ENCODE measurements at places on chromosomes 5 and 9. TPM values are rescaled to one million over a fixed set of nuclear protein-coding genes. Genes with fewer than 3 reads are reported as not detected.
A peak's percentile ranks its signal among the peaks of the same experiment; 100 is the strongest.

- peak; percentile 28 for DNase-seq
These were observed 49.5 kb downstream of the APBA1 start for GRCh38 chr9:69622676-69623075.

- peak; percentile 60 for DNase-seq
These were observed 135.6 kb upstream of the PPP1R26 start for GRCh38 chr9:135343837-135344522.

DNA sequence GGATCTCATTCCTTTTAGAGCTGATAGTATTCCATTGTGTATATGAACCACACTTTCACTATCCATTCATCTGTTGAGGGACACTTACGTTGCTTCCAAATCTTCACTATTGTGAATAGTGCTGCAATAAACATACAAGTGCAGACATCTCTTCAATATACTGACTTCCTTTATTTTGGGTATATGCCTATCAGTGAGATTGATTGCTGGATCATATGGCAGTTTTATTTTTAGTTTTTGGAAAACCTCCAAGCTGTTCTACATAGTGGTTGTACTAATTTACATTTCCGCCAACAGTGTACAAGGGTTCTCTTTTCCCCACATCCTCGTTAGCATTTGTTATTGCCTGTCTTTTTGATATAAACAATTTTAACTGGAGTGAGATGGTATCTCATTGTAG lies 33.8 kb upstream of the LECT2 start:
- no peak for DNase-seq

DNA sequence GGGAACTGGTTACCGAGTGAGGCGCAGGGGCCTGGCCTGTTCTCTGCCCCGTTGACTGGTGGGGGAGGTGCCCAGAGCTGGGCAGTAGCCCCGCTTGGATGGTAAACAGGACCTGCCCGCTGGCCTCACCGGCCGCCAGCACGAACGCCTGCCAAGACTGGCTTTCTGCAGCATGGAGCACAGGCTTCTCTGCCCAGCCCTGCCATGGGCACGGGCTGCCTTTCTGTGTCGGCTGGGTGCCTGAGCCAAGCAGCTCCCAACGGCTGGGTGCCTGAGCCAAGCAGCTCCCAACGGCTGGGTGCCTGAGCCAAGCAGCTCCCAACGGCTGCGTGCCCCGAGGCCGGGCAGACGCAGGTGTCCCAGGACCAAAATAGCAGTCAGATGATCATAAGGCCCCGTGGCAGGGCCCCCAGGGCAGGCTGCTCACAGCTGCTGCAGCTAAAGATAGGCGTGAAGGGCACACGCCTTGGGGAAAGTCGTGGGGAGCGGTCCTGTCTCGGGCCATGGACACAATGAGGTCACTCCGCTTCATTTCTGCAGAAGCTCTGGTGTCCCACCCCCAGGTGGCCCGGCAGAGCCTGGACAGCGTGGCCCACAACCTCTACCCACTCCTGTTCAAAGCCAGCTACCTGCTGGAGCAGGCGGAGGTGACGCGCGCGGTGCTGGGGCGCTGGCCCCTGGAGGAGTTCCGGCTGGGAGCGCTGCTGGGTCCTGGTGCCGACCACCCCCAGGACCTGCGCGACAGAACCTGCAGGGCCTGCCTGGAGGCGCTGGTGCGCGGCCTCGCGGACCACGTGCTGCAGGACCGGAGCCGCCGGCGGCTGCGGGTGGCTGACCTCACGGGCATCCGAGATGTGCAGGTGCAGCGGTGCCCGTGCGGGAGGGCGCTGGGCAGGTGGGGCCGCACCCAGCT lies at the start of gene LRRC14B:
Gene LRRC14B (plus strand): TSS at position 460 of the 913 bp plus-strand sequence. CDS start 44 bp downstream, at position 504.
- DNase-seq: peak; percentile 39

GRCh38 chr9:3993773-3994172 lies 306.1 kb downstream of the GLIS3 start:
- DNase-seq: no peak

GRCh38 chr5:90546216-90546837 lies 12.3 kb upstream of the ADGRV1 start:
- DNase-seq: no peak

Gene USP20
- polyA plus RNA-seq: 16.1 TPM

Gene PCDHGC4
- polyA plus RNA-seq: not detected

Gene QRFP
- 0.28 TPM for polyA plus RNA-seq

Gene CPEB4
- 18.7 TPM for polyA plus RNA-seq

Gene OR1Q1
- polyA plus RNA-seq: not detected

Gene HACD4
- 4.0 TPM for polyA plus RNA-seq

Data from muscle of arm (tissue), 14 donors.